CD4-positive, alpha-beta T cell treated with Interleukin-10 for 1 hour (primary cell): ENCODE measurements at places on chromosomes 7 and 10.

- DNase-seq = no peak
Observed at GRCh38 chr10:78981970-78982281, 86.8 kb upstream of the ZMIZ1 start.

DNA sequence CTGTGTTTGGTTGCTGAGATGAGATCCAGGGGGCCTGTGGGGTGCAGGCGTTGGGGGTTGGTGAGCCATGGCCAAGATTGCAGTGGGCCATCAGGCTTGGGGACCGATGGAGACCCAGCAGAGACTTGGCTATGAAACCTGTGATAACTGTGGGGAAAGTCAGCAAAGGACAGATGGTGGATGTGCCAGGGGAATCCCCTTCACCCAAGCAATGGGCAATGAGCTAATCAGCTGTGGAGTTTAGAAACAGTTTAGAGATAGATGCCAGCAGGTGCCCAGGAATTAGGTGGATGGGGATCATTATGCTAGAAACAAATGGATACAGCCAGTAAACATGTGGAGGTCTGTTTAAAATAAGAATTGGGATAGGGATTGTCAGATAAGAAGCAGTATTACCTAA is 151.4 kb upstream of the FERD3L start:
- no peak for DNase-seq

DNA sequence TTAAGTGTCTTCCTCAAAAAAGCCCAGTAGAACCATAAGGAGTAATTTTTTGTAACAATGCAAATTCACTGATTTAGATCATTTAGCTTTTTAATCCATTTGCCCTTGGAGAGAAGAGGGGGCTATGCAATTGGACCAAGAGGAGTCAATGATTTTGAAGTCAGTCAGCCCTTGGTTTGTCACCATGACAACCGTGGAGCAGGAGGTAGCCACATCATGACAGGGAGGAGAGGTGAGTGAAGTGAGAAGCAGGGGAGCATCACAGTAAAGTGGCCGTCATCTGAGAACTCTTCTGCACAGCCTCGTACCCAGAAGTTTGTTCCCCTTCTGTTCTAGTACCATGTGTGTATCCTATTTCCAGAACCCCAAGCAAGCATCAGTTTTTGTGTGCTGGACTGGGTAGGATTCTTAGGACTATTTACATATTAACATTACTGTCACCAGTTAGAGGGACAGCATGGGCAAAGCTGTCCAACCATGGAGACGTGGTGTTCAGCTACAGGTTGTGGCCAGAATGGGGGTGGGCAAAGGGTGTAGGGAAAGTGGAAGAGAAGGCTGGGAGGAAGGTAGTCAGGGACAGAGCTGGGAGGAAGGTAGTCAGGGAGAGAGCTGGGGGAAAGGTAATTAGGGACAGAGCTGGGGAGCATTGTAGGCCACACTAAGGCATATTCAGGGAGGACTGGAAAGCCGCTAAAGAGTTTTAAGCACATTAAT is 13.1 kb downstream of the UBE3C start:
- DNase-seq = no peak

GRCh38 chr10:120415709-120416330 is 41.2 kb upstream of the PLPP4 start:
- DNase-seq = no peak

- DNase-seq = no peak
Observed at GRCh38 chr10:103155471-103156085, 37.5 kb downstream of the NT5C2 start.

- no peak for DNase-seq
Observed at GRCh38 chr7:336810-337566, 47.0 kb downstream of the FOXL3 start.

GRCh38 chr10:18438361-18439126 is 212.8 kb downstream of the NSUN6 start:
- no peak for DNase-seq

DNA sequence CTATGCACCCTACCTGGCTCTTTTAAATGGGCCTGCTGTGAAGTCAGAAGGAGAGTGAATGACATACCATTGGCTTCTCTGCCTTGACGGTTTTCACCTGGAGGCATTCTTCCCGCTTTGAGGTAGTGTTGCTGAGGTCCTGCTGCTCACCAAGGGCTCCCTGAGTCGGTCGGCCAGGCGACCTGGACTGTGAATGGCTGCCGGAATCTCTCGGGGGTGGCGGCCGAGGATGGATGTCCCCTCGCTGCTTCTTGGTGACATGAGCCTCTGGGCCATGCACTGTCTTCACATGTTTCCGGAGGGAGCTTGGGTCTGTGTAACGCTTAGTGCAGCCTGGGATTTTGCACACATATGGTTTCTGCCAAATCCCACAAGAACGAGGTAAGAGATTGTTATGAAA is 264.7 kb downstream of the GLI3 start:
- no peak for DNase-seq

DNA sequence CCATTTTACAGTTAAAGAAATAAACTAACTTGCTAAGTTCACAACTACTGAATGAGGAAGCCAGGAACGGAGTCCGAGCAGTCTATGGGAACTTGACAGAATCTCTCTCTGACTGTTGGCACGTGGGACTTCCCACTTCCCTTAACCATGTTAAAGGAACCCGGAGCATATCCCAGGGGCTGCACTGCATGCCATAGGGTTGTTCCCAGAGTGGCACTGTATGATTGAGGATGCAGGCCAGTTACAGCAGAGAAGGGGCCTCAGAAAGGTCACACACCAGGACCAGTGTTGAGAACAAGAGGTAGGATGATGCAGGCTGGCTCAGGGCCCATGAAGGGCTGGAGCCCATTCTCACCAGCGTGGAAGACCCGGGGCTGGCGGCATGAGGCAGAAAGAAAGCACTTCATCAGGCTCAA is 201.8 kb downstream of the NSUN6 start:
- DNase-seq = no peak

DNA sequence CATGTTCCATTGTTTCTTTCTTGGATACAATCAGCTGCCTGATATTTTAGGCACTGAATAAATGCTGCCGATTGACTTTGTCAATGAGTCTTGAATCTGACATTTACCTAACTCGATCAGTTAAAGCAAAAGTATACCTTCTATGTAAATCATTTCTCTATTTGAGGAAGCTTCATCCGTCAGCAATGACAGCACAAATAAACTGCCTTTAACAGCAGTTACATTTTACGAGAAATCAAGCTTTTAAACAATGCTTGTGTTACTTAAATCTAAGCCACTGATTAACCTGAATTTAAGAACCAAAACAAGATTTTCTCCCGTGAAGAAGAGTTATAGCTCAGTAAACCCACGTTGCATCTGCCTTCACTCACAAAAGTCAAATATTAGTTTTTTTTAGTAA is 71.3 kb downstream of the CUL1 start:
- DNase-seq = no peak

DNA sequence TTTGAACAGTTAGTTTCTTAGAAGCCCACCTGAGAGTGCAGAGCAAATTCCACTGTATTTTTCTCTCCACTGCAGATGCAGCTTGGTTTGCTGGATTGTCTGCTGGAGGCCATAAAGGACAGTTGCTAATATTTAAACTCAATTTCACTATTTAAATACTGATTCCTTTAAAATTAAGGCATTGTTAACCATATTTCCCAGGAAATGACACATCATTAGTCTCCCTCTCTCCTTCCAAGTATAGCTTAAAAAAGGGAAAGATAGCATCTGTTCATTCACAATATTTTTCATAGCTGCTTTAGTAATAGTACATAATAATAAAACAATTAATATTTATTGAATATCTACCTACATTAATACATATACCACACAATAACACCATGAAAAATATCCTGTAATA is 252.9 kb downstream of the HGF start:
- DNase-seq = no peak

GRCh38 chr7:264541-265191 is 25.3 kb upstream of the FOXL3 start:
- DNase-seq = peak; percentile 3

DNA sequence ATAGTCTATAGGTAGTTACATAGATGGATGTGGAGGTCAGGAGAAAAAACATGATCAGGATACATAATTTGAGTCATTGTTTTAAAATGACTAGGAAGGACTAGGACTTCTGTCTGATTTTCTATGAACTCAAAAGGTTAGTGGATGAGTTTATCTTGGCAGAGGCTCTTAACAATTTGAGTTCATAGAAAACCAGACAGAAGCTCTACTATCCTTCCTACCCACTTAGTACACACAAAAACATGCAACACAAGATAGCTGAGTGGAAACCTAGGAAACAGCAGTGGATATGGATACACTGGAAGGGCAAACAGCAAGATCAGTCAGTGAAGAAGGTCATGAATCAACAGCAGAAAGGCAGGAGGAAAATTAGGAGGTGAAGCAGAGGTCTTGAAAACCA is 84.6 kb downstream of the VPS50 start:
- no peak for DNase-seq

DNA sequence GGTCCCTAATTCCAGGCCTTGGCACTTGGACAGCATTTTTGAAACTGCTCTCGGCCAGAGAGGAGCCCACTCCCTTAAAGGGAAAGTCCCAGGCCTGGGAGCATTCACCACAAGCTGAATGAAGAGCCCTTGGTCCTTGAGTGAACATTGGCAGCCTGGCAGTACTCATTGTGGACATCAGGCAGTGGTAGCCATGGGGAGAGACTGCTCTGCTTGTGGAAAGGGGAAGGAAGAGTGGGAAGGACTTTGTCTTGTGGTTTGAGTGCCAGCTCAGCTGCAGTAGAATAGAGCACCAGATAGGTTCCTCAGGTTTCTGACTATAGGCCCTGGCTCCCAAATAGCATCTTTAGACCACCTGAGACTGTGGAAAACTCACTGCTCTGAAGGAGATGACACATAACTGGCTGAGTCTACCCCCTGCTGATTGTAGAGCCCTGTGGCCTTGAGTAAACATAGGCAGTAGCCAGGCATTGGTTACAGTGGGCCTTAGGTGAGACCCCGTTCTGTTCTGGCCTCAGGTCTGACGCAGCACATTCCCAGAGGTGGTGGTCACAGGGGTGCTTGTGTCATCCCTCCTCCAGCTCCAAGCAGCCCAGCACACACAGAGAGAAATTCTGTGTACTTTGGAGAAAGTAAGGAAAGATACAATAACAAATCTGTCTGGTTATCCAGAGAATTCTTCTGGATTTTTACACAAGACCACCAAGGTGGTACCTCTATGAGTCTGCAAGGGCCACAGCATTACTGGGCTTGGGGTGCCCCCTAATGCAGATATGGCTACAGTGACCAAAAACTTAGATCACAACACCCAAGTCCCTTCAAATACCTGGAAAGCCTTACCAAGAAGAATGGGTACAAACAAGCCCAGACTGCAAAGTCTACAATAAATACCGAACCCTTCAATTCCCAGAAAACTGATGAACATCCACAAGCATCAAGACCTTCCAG is 153.8 kb downstream of the GNAI1 start:
- no peak for DNase-seq

- no peak for DNase-seq
Observed at GRCh38 chr10:86164174-86164774, 202.3 kb downstream of the GRID1 start.

- no peak for DNase-seq
Observed at GRCh38 chr10:121927318-121927840, 452 bp downstream of the ATE1 start.

- DNase-seq = no peak
Observed at GRCh38 chr10:24341371-24341770, 132.4 kb downstream of the KIAA1217 start.

- peak; percentile 41 for DNase-seq
Observed at GRCh38 chr10:70616761-70617160, 14.2 kb upstream of the PRF1 start.

- no peak for DNase-seq
Observed at GRCh38 chr7:15947754-15948153, 261.3 kb upstream of the MEOX2 start.

- no peak for DNase-seq
Observed at GRCh38 chr10:6729861-6730344, 149.8 kb upstream of the PRKCQ start.

- no peak for DNase-seq
Observed at GRCh38 chr10:126939706-126940105, 34.5 kb downstream of the DOCK1 start.

GRCh38 chr10:97543025-97543546 is 29.5 kb upstream of the ANKRD2 start:
- DNase-seq = no peak

GRCh38 chr10:111175787-111176186 is 99.0 kb downstream of the ADRA2A start:
- no peak for DNase-seq

- peak; percentile 37 for DNase-seq
Observed at GRCh38 chr7:85023066-85023712, 163.7 kb downstream of the SEMA3D start.

- no peak for DNase-seq
Observed at GRCh38 chr7:131342864-131343442, 15.3 kb downstream of the MKLN1 start.

DNA sequence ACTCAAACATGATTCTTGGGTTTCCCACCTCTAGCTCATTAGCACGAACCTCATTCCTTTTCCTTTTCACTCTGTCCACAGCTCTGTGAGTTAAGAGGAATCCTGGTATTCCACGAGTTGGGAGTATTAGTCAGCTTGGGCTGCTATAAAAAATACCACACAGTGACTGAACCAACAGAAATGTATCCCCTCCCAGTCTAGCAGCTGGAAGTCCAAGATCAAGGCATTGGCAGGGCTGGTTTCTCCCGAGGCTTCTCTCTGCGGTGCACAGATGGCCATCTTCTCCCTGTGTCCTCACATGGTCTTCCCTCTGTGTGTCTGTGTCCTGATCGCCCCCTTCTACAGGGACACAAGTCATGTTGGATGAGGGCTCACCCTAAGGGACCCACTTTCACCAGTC is 261.6 kb downstream of the TNS3 start:
- DNase-seq = no peak

GRCh38 chr10:112654794-112655193 is 207.8 kb downstream of the VTI1A start:
- no peak for DNase-seq

DNA sequence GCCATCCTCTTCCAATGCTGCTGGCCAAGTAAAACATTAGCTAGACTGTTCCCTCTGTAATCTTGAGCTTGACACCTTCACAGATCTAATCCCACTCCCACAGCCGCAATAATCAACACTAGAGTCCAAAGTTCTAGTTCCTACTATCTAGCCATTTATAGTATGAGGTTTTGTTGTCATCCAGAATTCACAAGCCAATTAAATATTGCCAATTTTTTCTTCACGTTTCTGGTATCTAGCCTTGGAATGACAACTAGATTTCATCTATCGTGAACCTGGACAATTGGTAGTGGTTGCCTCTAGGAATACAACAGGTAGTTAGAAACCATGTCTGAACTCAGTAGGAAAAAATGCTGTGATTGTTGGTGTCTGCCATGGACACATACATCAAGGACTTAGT is 10.4 kb downstream of the WASL start:
- no peak for DNase-seq

DNA sequence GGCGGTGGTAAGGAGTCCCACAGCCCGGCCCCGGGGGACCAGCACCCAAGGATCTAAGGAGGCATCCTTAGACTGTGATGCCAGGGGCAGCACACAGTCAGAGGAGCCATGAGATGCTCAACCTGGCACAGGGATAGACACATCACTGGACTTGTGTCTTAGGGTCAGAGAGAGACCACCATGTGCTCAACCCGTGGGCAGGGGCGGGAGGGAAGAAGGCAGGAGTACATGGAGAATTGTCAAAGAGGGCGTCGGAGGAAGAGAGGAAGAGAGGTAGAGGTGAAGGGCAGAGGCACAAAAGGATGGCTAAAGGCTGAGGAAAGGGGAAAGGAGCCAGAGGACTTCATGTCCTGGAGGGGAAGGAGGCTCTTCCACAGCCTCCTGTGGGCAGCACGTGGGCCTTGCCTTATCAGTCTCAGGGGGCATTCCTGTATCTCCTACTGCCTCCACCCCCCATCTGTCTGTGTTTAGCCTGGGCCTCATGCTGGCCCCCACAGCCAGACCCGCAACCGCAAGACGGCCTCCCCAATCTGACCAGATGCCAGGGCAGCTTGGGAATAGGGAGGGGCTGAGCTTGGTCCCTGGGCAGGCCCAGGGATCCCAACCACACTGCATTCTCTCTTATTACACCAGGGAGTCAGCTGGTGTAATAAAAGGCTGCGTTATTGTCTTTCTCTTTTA is 2.2 kb downstream of the ADCY1 start:
- no peak for DNase-seq
